Amniotic stem cell (primary cell): ENCODE measurements at places on chromosomes 12 and 14.

DNA sequence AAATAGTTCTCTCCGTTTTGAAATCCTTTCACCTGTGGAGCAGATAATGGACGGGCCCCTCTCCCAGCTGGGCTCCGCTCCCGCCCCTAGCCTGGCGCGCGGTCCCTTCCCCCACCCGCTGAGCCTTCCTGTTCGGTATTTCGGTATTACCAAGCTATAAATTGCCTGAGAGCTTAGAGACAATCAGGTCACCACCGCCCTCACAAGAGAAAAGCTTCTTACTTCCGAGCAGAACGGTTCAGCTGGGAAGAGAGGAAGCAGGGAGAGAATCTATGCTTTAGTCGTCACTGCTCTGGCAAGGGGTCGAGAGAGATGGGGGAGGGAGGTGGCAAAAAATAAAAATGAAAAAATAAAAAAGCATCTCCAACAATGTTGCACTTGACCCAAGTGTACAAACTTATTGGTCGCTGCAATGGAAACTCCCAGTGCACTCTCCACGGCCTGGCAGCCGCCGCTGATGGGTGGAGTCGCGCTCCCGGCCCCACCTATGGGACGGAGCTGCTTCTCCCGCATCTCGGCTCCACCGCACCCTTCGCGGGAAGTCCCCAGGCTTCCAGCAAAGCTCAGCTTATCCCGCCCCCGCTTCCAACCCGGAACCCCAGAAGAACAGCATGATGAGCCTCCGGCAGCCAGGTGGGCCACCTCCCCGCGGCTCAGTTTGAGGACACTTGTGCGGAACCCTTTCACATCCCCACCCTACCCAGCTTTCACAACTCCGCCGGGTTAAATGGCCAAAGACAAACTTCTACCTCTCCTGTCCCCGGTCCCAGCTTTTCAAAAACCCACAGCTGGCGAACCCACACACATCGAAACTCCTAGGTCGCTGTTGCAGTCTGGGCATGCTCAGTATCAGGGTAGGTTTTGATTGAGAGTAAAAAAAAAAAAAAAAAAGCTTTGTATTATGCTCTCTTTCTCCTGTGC lies 832 bp upstream of the SYT1 start:
- peak; percentile 23 for DNase-seq

- DNase-seq = no peak
Measured at GRCh38 chr12:51714666-51715065, 123.6 kb downstream of the SCN8A start.

DNA sequence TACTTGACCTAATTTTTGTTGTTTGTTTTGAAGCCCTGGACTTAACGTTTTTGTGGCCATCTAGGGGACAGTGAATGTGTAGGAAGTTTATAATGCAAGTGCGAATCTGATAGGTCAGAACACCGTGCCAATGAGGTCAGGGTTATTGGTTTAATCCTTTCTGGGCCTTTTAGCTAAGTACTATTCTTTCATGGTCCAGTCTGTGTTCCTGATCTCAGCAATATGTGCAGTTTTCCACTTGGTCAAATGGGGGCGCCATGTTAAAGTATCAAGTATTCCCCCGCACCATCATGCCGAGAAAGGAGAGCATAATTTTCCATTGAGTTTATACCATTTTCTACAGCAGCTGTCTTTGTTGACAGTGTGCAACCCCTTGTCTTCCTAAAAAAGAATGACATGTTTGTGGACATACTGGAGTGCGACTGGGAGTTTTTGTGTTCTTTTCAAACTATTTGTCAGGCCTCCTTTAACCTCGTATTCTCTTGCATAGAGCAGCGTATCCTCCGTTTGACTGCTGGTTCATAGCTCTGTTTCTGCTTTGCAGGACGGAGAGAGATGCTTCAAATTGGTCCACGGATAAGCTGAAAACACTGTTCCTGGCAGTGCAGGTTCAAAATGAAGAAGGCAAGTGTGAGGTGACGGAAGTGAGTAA lies 1.3 kb downstream of the AHSA1 start:
- DNase-seq = peak; percentile 46

GRCh38 chr14:88321692-88322503 lies 1.2 kb downstream of the KCNK10 start:
- no peak for DNase-seq

GRCh38 chr12:13148485-13148847 lies 45.0 kb upstream of the GSG1 start:
- no peak for DNase-seq

DNA sequence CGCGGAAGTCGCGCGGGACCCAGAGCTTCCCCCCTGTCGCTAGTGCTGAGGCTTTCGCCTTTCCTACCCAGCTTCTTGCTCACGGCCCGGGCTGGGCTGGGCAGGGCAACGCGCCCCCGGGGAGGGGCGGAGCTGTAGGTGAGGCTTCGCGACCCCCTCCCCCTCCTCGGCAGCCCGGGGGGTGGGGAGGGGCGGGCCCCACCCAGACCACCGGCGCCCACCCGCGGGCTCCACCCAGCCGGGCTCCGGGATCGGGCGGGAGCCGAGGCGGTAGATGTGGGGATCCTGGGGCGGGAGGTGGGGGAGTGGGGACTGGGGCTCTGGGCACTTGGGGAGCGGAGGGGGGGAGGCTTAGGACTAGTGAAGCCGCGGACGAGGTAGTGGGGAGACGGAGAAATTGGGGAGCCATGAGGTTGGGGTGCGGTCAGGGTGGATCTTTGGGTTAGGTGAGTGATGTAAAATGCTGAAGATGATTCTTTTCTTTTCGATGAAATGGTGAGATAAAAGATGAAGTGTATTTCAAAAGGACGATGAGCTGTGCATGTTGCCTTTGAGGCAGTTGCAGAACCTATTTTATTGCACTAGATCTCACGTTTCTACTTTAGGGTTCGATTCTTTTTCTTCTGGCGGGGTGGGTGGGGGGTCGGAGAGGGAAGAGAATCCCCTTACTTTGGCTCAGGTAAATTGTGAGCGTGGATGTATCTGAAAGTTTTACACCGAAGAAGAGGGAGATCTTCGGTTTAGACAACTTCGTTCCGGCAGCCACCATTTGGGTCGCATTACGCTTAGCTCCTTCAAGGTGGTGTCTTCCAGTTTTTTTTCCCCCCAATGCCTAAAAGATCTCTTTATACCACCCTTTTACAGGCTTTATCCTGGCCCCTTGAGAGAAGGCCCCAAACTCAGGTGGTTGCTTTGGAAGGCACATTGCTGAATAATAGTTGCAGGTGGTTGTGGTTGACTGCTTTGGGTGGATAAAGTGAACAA lies 619 bp downstream of the ERC1 start:
- no peak for DNase-seq

- no peak for DNase-seq
Measured at GRCh38 chr14:65387628-65388027, 24.9 kb upstream of the FUT8 start.

GRCh38 chr12:105464406-105464805 lies 133.9 kb downstream of the C12orf75 start:
- no peak for DNase-seq

- DNase-seq = no peak
Measured at GRCh38 chr12:69545081-69545480, 40.2 kb upstream of the CCT2 start.

GRCh38 chr14:72472845-72473244 lies 421.1 kb downstream of the DPF3 start:
- no peak for DNase-seq

DNA sequence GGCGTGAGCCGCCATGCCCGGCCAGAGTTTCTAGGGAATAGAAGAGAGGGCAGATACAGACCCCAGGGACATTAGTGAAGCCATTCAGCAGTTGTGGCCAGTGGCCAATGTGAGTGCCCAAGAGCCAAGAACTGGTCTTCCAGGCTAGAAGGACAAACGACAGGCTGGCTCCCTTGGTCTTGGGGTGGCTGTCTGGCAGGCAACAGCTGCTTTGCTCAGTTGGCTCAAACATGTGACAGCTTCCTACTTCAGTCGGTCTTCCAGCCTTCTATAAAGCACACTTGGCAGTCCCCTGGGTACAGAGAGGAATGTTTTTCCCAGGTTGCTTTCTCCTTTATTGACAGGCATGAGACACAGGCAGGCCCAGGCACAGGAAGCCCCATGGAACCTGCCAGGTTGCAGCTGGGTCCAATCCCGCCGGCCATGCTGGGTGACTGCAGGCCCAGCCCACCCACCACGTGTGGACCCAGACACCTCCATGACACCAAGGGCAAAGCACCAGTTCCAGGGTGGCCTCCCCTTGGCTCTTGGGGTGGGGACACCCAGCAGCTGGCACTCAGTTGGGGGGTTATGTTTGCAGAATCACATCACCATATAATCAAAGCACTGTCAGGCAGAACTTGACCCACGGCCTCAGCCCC lies 15.4 kb downstream of the CHGA start:
- no peak for DNase-seq

DNA sequence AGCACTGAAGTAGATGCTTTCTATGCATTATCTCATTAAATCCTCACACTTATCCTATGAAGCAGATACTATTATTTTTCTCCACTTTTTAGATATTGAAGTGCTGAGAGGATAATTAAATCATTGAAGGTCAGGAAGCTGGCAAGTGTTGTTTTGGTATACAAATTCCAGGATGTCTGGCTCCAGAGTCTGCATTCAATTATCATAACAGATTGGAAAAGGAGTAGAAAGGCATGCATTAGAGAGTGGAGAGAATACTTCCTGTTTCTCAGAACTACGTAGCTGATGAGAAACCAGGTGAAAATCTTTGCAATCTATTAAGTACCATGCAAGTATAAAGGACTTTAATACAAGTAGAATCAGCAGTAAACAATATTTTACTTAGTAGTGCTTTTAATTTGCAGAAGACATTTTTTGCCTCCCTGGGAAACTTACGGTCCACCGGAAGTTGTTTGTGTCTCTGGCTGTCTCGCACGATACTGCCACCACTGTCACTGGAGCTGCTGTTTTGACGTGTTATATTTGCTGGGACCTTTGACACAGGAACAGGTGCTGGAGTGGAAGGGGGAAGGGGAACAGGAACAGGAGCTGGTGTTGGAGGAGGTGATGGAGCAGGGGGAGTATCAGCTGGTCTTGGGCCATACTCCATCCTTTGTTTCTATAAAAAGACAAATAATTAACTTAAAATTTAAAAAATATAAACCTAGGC lies 158.0 kb downstream of the EPS8 start:
- no peak for DNase-seq

DNA sequence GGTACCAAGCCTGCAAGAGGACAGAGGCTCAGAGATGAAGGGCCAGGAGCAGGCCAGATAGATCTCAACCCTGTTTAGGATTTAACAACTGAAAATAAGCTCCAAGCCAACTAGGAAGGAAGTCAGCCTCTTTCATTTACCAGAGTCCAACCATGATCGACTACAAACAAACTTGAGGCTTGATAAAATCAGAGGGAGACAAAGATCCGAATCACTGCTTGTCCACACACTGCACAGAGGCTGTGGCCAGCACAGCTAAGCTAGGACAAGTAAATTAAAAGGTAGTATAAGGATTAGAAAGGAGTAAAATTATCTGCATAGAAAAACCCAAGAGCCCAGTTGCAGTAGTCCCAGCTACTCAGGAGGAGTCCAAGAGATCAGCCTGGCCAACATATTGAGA lies 40.3 kb downstream of the FAM222A start:
- no peak for DNase-seq

- peak; percentile 42 for DNase-seq
Measured at GRCh38 chr14:89284333-89285058, 132.5 kb downstream of the FOXN3 start.

GRCh38 chr14:76274324-76274723 lies 101.6 kb upstream of the ESRRB start:
- no peak for DNase-seq
